ENCODE measurements at places on chromosomes 4 and X. TPM values are rescaled to one million over a fixed set of nuclear protein-coding genes. Genes with fewer than 3 reads are reported as not detected.

SPATA18 gene
- 2.0 TPM for total RNA-seq

MND1 gene
- 0.76 TPM for total RNA-seq

FGF16 gene
- not detected for total RNA-seq

H2BW2 gene
- total RNA-seq = not detected

ART3 gene
- 2.9 TPM for total RNA-seq

ADH4 gene
- 0.41 TPM for total RNA-seq

ZNF157 gene
- 0.79 TPM for total RNA-seq

HELT gene
- not detected for total RNA-seq

YY2 gene
- total RNA-seq = 2.7 TPM

ARX gene
- 0.26 TPM for total RNA-seq

CNGA1 gene
- total RNA-seq = 2.8 TPM

FGG gene
- not detected for total RNA-seq

SULT1B1 gene
- 16.4 TPM for total RNA-seq

PASD1 gene
- total RNA-seq = not detected

CXCL13 gene
- 113 TPM for total RNA-seq

ALAS2 gene
- 3.3 TPM for total RNA-seq

DIPK2B gene
- total RNA-seq = 1.9 TPM

FOXP3 gene
- 2.5 TPM for total RNA-seq

EDA gene
- total RNA-seq = 4.3 TPM

UGT2B11 gene
- not detected for total RNA-seq

TIGD4 gene
- 0.13 TPM for total RNA-seq

PTCHD1 gene
- total RNA-seq = 0.89 TPM

FGD1 gene
- 3.9 TPM for total RNA-seq

PABPC5 gene
- 4.8 TPM for total RNA-seq

RPA4 gene
- 0.79 TPM for total RNA-seq

SSX4 gene
- not detected for total RNA-seq

FAM133A gene
- not detected for total RNA-seq

UCHL1 gene
- 7.4 TPM for total RNA-seq

NAP1L2 gene
- 3.7 TPM for total RNA-seq

FAAH2 gene
- total RNA-seq = 2.1 TPM

GAGE13 gene
- total RNA-seq = not detected

BST1 gene
- total RNA-seq = 18.1 TPM

VCX3B gene
- total RNA-seq = not detected

PABPC1L2B gene
- 0.20 TPM for total RNA-seq

CLIC2 gene
- 54.9 TPM for total RNA-seq

TLR6 gene
- total RNA-seq = 31.8 TPM

ERVMER34-1 gene
- 0.46 TPM for total RNA-seq

LINC00632 gene
- total RNA-seq = 68.0 TPM

PWWP3B gene
- not detected for total RNA-seq

CT45A8 gene
- total RNA-seq = not detected

NHSL2 gene
- 8.9 TPM for total RNA-seq

MAP3K15 gene
- total RNA-seq = 8.0 TPM

GATA1 gene
- 5.5 TPM for total RNA-seq

PAK3 gene
- 4.7 TPM for total RNA-seq

CLCN4 gene
- total RNA-seq = 4.8 TPM

POLN gene
- 3.0 TPM for total RNA-seq

GLRB gene
- total RNA-seq = not detected

KANTR gene
- total RNA-seq = 20.9 TPM

TEX13D gene
- total RNA-seq = not detected

CPLX1 gene
- 20.7 TPM for total RNA-seq

Measured in spleen (tissue), 13 donors.